ENCODE measurements at places on chromosomes 12 and 14.

GRCh38 chr12:23133471-23133870, 508.5 kb downstream of the ETNK1 start:
- no peak for DNase-seq

DNA sequence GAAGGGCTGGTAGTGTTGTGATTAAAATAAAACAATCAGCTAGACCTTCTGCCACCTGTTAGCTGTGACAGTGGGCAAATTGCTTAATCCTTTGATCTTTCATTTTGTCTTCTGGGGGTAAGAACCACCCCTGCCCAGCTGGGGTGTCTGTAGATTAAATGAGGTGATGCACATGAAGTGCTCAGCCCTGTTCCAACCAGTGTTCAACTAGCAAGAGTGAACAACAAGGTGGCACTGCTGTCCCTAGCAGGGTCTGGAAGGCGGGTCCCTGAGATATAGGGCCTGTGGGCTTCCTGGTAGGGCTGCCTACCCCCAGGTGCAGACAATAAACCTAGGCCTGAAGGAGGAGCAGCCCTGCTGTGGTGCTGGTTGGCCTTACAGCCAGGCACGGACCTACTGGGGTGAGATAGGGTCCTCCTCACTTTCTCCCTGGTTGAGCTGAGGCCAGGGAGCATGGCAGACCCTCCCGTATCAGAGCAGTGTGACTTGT, 60.6 kb downstream of the ARL6IP4 start:
- no peak for DNase-seq

GRCh38 chr14:91215381-91215780, 29.1 kb downstream of the GPR68 start:
- DNase-seq = no peak

GRCh38 chr12:57236925-57237595, 7.5 kb downstream of the SHMT2 start:
- no peak for DNase-seq

GRCh38 chr14:93772263-93772662, 16.0 kb downstream of the PRIMA1 start:
- DNase-seq = no peak

GRCh38 chr14:88029500-88029899, 24.6 kb downstream of the GPR65 start:
- no peak for DNase-seq

GRCh38 chr12:89863968-89864367, 155.3 kb upstream of the ATP2B1 start:
- DNase-seq = no peak

GRCh38 chr14:89750281-89750755, 204.2 kb downstream of the EFCAB11 start:
- no peak for DNase-seq

DNA sequence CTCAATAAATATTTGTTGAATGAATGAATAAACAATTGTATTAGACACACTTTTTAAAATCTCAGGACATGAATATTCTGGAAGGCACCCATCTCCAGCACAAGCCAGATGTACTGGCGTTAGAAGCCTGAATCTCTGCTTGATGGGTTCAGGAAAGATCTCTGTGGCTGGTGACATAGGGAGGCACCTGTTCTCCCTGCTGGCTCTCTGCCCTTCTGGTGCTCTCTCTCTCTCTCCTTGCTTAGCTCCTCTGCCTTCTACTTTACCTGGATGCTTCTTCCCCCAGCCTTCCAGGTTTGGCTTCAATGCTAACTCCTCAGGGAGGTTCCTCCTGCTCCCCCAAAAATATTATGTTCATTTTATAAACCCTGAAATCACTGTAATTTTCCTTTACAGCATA, 1.5 kb downstream of the CYP46A1 start:
- no peak for DNase-seq

- no peak for DNase-seq
Measured at GRCh38 chr12:29743801-29744200, 39.9 kb downstream of the TMTC1 start.

- no peak for DNase-seq
Measured at GRCh38 chr14:49895480-49895879, 2.6 kb downstream of the ARF6 start.

DNA sequence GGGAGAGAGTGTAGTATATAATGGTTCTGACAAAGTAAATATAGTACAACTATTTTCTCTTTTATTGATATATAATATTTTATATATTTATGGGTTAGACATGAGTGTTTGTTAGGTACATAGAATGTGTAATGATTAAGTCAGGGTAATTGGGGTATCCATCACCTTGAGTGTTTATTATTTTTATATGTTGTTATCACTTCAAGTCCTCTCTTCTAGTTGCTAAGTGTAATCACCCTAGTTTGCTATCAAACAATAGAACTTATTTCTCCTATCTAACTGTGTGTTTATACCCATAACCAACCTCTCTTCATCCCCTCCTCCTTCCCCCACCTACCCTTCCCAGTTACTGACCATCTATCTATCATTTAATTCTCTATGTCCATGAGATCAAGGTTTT, 64.2 kb downstream of the BRMS1L start:
- no peak for DNase-seq

All from stimulated activated CD4-positive, alpha-beta T cell treated with anti-CD3 and anti-CD28 coated beads, Interleukin-15, amount 100 ng/mL, for 48 hours (primary cell).